ENCODE measurements at places on chromosomes 11 and 22.

DNA sequence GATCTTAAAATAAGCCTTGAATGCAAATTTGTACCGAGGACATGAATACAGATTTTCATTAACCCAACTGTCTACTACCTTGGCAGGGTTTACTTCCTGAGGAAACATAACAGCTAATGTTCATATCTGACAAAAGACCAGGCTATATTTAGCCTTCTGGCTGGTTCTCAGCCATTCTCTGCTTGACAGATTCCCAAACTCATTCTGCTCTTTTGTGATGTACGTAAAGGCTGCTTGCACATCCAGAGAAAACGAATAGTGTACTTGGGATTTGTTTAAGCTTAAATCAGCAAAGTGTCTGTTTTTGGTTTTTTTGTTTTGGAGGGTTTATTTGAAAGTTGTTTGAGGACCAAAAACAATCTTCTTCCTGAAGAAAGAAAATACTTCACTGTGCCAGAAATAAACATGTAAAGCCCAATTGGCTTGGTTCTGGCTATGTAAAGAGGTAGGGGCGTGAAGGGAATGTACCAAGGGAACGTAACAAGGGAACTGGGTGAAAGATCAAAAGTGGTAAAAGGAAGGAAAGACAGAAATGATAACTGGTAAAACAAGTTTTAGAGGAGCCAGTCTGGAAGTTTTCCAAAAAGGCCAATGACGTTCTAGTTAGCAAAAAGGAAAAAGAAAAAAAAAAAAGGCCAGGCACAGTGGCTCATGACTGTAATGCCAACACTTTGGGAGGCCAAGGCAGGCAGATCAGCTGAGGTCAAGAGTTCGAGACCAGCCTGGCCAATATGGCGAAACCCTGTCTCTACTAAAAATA is 21.4 kb upstream of the CRTAM start:
- DNase-seq, result no peak

GRCh38 chr11:62632492-62632891 is 10.7 kb upstream of the B3GAT3 start:
- DNase-seq, result no peak

DNA sequence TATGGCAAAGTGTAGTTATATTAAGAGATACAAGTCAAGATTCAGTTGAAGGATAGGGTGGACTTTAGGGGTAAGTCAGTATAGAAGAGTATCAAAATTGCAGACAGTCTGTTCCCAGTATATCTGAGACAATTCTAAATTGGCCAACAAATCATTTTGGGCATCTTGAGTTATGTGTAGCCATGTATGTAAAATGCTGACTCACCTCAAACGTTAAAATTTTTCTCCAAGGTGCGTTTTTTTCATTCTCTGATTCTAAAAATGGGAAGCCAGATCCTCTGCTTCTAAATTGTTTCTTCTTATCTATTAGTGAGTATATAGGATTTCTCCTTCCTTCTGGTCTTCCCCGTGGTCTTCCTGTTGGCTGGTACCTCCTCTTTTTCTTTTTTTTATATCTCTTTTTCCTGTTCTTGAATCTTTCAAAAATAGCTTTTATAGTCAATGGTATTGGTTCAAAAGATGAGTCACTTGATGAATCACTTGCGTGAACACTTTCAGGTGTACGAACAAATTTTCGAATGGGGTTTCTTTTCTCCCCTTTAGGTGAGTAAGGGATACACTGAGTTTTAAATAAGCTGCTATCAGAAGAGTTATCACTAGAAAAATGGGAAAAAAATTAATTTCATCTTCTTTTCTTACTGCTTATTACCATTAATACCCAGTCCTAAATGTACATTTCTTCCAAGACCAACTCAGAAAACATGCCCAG is 3.2 kb downstream of the TAF1D start:
- DNase-seq, result no peak

DNA sequence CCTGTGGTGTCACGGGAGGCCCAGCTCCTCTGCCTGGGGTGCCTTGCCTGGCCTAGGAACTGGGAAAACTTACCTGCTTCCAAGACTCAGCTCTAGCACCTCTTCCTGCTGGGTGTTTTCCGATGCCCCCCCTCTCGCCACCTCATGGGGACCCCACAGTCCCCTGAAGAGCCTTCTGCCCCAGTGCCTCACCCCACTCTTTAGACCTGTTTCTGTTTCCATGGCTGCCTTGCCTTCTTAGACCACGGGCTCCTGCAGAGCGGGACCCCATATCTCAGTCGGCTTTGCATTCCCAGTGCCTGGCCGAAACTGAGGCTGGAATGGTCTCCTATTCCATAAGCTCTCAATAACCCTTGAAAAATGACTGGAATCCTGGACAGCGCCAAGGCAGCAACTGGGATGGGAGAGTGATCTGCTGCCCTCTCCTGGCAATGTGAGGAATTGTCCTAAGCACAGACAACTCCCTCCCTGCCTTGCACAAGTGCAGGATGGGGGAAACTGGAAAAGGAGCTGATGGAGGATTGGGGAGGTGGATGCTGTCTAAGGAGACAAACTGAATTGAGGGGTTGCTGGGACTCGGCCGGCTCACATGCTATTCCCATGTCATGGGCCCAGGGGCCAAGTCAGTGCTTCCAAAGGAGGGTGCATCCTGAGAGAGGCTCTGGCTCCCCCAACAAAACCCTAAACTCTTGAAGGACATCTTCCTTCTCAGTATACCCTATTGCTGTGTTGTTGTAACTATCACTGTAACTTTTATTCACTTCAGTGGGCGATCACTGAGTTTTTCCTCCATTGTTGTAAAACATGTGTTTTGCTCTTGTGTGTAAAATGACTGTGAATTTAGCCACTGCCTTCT is 26.6 kb upstream of the IL17RA start:
- DNase-seq, result peak; percentile 45

DNA sequence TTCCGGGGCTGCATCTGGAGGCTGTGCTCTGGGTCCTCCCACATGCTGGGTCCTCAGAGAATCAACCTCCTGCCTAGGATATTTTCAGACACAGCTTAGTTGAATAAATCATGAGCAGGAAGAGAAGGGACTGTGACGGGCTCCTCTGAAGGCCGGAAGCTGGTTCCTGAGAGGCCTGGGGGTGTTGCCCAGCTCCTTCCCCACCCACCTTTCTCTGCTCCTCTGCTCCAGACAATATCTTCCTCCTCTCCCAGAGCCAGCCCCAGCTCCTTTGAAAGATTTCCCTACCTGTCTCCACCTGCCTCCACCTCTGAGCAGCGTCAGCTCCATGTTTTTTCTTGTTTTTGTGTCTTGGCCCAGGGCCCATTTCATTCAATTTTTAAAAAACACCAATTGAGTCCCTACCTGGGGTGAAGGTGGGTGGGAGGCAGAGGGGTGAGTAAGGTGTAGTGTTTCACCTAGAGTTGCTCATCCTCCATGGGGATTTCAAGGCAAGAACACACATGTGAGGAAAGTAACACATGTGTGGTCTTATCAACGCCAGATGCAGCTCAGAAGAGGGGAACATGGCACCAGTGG is 24.8 kb upstream of the THY1 start:
- DNase-seq, result no peak

DNA sequence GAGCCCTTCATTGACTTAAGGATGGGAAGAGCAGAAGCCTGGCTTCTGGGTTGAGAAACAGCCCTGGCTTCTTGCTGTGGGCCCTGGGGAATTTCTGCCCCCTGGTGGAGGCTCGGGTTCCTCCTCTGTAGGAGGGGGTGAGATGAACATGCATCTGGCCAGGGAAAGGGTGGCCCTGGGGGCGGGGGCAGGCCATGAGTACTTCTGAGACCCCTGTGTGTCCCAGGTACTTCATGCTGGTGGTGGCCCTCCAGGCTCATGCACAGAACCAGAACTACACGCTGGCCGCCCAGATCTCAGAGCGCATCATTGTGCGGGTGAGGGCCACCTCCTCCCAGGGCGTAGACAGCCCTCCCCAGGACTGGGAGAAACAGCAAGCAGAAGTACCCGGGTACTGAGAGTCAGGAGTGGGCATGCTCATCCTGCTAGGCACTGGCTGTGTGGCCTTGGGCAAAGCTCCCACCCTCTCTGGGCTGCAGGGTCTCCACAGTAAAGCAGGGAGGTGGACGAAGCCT is 15.8 kb downstream of the TMEM258 start:
- DNase-seq, result peak; percentile 64

- DNase-seq, result no peak
Observed at GRCh38 chr11:85750646-85751045, 60.3 kb downstream of the SYTL2 start.

DNA sequence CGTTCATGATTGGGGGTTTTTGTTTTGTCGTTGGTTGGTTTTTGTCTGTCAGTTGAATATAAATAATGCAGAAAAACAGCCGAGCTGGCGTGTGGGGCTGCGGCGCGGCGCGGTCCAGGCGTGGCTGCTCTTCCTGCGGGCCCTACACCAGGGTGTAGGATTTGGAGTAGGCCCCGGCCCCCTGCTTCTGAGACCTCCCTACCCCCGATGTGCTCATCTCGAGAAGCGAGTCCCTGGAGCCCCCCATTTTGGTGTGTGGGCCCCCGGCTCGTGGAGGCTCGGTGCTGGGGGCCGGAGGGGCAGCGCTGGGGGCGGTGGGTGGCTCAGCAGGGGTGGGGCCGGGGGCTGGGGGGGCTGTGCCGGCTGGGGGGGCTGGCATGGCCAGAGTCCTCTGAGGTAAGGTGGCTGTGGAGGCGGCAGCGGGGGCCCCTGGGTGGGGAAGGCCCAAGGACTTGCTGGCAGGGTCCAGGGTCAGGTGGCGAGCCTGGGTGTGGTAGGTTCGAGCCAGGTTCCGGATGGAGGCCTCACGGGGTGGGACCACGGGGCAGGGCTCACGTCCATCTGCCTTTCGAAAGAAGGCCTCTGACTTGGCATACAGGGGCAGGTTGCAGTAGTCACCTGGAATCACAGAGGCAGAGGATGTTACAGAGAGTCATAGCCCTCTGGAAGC is 100.7 kb downstream of the CEP164 start:
- DNase-seq, result no peak

GRCh38 chr11:8442301-8442700 is 151.7 kb downstream of the STK33 start:
- no peak for DNase-seq

DNA sequence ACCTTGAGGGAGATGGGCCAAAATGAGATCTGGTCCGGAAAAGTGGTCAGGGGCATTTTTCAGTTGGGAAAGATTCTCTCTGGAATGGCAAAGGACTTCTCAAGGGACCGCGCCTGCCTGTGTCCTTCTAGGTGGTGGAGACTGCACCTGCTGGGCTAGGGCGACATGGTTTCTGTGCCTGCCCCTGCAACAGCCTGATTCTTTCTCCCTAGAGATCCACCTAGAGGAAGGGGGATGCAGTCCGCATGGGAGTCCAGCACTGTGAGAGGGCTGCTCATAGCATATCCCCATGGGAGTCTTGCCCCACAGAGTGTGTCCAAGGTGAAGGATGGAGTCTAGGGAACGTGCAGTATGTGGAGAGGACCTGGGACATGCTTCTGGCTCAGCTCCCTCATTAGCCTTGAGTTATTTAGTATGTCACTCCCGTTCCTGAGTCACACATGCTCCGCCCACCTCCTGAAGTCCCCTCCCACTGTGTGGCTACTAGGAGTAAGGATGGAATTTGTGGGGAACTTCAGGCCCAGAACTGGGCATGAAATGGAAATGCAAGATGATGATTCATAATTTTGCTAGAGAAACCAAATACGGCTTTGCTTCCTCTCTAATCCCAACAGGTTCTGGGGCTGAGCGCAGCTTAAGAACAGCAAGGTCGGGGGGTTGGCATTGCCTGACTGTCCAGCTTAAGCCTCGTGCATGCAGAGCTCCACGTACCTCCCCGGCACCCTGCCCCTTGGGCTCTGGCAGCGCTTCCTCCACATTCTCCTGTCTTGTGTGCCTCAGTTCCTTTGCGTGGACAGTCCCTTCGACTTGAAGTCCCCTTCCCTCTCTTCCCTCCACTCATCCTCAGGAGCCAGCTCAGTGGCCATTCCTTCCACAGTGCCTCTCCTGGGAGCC is 35.0 kb downstream of the GRIK4 start:
- no peak for DNase-seq

Measured in activated naive CD4-positive, alpha-beta T cell treated with Interleukin-2 at 50 U/mL for 16 hours (primary cell).